ENCODE measurements at places on chromosomes 1 and 21.

GRCh38 chr1:16281765-16282164 lies 44.8 kb upstream of the CPLANE2 start:
- no peak for DNase-seq

DNA sequence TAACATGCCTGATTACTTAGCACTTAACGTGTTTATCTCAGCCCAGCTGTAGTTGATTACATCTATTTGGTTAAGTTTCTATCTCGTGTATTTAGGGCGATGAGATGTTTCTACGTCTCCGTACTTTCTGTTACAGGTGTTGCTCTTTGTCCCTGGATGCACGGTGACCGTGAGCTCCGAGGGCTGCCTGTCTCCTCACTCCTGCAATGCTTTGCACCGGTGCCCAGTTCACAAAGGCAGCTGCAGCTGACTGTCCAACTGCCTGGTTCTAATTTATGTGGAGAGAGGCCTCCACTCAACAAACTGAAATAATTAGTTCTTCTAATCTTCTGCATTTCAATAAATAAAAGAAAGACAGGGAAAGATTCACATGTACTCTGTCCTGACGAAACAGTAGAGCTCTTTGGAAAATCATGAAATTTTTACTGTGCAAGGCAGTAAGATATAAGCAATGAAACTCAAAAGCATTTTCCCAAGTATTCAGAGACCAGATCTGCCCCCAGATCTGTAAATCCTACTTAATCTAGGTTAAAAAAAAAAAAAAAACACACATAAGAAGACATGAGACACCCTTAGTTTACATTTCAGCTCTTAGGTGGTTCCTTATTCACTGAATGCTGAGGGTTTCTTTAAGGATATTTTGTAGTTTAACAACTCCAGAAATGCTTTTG lies 108.2 kb downstream of the TGFBR3 start:
- DNase-seq, result no peak

GRCh38 chr21:38753557-38753971 lies 52.2 kb upstream of the ETS2 start:
- DNase-seq, result no peak

- DNase-seq, result no peak
These were observed 53.3 kb upstream of the ATP1B1 start for GRCh38 chr1:169053196-169053595.

DNA sequence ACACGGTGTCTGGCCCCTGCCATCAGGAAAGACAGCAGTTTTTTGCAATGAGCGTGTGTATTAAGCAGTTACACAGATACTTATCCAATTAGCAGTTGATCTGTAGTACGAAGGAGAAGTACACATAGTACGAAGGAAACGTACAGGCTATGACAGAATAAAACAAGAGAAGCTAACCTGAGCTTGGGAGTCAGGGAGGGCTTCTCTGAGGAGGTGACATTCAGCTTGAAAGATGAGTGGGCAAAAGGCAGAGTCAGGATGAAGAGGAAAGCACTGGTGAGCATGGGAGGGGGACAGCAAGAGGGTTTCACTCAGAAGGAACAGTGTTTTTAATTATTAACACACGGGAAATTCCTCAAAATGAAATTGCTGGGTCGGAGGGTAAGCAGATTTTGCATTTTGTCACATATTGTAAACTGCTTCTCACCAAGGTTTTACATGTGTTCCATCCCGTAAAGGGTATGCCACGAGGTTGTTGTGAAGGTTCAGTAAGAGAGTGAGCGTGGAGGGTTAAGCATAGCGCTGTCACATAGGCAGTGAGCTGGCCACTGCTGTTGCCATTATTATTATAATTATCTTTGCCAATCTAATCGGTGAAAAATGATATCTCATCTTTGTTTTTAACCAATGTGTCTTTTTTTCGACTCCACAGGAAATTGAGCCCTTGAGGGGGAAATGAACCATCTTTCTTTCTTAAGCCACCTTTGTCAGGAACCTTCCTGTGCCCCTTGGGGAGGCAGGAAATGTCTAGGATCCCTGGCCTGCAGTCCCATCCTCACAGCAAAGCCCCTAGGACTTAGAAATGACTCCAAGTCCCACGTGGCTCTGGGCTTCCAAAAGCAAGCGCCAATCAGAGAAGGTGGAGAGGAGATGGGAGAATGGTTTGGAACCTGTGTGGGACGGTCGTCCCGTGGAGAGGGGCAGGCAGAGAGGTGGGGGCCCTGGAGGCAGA lies 47.3 kb upstream of the POU3F1 start:
- no peak for DNase-seq

- DNase-seq, result no peak
These were observed 41.2 kb downstream of the UBE2G2 start for GRCh38 chr21:44760376-44760775.

DNA sequence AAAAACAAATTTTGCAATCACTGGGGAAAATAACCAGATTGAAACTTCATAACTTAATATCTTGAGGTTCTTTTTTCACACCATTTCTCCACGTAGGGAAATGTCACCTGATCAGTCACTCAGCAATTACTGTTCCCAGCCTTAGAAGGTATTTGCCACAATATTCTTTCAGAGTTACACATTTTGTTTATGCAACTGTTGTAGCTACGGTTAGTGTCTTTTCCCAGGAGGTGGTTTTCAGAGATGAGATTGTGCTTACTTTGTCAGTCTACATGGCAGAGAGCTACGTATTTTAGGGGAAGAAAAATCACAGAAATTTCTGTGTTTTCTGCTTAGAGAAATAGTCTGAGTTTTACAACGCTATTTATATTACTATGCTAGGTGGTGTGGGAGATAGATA lies 792.8 kb upstream of the B3GALT2 start:
- no peak for DNase-seq

- no peak for DNase-seq
These were observed 29.3 kb upstream of the IL20 start for GRCh38 chr1:206836111-206836510.

DNA sequence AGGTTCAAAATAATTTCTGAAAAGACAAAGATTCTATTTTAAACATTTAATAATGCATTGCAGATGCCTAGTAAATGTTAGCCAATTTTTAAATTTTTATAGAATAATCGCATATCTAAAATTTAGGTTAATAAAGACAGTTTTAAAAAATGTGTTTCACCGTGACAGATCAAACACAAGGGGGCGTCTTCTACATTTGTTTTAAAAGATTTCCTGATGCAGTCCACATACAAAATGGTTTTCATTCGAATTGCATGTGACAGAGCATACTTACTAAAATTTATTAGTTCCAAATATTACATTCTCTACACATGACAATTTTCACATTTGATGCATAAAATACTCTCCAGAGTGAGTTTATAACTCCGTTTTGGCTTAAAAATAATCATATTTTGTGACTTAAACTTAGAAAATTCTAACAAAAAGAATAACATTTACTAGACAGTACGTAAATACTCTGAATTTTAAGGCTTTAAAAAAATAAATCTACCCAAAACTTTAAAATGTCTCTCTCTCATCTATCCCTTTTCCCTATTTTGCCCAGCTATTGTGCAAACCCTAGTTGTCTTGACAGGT lies 75.5 kb downstream of the ADAMTS1 start:
- DNase-seq, result peak; percentile 15

DNA sequence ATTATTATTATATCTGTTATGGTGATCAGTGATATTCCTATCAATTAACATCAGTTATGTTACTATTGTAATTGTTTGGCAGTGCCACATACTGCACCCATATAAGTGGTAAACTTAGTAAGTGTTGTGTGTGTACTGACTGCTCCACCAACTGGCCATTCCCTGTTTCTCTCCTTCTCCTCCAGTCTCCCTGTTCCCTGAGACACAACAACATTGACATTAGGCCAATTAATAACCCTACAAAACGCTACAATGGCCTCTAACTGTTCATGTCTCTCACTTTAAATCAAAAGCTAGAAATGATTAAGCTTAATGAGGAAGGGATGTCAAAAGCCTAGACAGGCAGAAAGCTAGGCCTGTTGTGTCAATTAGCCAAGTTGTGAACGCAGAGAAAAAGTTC lies 6.6 kb upstream of the THRAP3 start:
- DNase-seq, result no peak

All from BE2C (cell line).